Cardiac atrium fibroblast (primary cell): ENCODE measurements at places on chromosomes 1 and 21. TPM values are rescaled to one million over a fixed set of nuclear protein-coding genes. Genes with fewer than 3 reads are reported as not detected.

S1PR1 gene
- 8.4 and 12.3 TPM in 2 replicates for total RNA-seq

AKIRIN1 gene
- 38.9 and 39.5 TPM in 2 replicates for total RNA-seq

CFAP141 gene
- not detected in 2 replicates for total RNA-seq

KRTAP19-7 gene
- total RNA-seq, result not detected in 2 replicates

ARHGEF16 gene
- total RNA-seq, result 0.81 TPM in 1 of 2 replicates, not detected in the other

CLSTN1 gene
- 59.4 and 77.4 TPM in 2 replicates for total RNA-seq

ZRANB2 gene
- 32.6 and 51.4 TPM in 2 replicates for total RNA-seq

CFHR3 gene
- total RNA-seq, result not detected in 2 replicates

TRABD2B gene
- total RNA-seq, result under 0.01 and 2.1 TPM in 2 replicates

AGTRAP gene
- 48.4 and 77.8 TPM in 2 replicates for total RNA-seq
